GOT3 (cell line): ENCODE measurements at places on chromosomes 5 and 9.

DNA sequence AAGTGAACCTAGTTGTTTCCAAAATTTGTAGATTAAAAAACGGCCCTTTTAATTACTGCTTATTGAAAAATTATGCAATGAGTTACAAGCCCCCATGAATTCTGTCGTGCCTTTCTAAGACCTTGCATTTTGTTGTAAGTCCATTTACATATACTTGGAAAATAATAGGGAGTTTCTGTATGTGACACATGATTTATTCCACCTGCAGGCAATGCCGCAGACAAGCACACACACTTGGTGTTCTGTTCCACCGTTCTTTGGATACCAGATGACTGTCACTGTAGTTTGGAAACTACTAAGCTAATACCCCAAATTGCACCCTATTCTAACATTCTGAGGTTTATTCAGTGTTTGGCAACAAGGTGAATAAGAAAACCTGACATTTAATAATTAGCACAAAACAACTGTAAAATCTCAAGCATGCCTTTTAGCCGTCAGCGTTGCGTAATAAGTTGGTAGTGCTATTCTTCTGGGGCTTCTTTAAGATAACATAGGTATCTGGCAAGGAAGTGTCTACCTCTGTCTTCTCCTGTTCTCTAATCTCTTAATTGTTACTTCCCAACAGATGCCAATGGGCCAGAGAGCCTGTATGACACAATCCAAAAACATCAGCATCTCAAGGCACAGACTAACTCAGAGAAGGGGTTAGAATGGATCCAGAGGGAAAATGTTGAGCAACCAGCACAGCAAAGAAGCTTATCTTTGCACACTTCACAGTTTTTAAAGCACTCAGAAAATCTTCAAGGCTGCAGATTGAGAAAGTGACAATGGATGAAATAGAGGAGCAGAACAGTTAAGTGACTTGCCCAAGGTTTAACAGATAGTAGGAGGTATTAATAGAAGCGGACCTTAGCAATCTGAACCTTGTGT, 48.2 kb upstream of the DPYSL3 start:
- no peak for DNase-seq

DNA sequence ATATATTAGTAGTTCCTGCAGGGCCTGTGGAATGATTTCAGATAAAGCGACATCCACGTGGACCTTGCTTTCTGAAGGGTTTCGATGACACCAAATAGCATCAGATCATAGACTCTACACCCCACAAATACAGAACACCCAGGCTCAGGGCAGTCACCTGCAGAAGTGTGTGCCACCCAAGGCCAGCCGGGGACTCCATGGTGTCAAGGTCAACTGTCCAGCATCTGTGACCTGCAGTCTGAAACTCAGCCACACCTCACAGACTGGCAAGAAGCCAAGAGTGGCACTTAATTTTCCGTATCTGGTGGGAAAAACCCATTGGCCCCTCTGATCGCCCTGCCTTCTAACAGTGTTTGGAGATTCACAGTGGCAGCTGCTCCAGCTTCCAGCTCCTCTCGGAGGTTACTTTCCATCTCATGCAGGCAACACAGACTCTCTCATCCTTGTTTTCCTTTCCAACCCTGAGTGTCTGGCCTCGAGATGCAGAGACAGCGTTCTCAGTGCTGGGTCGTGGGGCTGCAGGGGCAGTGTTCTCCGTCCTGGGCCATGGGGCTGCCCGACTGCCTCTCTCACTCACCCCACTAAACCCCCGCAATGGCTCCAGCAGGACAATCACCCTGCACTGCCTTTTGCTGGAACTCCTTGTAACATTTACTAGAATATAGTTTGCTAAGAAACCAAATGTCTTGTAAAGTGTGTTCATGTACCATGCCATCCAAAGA, 221.9 kb downstream of the IRX2 start:
- DNase-seq: no peak

GRCh38 chr9:124793015-124793541, 16.1 kb downstream of the OLFML2A start:
- DNase-seq: no peak

GRCh38 chr9:37191403-37192089, 71.2 kb downstream of the ZCCHC7 start:
- DNase-seq: no peak

DNA sequence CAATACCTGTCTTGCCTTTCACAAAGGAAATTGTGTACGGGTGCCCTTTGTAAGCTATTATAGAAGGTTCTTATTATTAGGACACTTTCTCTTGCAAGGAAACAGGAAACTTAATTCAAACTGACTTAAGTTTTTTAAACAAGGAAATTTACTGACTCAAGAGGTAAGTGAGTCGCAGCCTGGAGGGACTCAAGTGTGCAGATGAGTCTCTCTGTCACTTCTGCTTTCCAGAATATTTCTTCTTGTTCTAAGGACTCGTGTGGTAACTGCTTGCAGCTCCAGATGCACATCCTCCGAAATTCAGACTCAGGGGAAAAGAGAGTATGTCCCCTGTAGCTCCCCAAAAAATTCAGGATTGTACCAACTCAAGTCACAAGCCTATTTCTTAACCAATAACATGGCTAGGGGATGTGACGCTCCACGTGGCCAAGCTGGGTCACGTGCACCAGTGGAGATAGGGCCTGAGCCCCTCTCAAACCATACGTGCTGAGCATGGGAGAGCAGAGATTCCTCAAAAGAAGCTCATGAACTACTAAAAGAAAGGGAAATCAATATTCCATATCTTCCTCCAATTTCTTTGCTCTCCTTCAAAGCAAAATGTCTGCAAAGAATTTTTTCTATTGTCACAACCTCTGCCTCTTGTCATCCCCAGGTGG, 49.2 kb upstream of the ERCC6L2 start:
- DNase-seq: no peak

DNA sequence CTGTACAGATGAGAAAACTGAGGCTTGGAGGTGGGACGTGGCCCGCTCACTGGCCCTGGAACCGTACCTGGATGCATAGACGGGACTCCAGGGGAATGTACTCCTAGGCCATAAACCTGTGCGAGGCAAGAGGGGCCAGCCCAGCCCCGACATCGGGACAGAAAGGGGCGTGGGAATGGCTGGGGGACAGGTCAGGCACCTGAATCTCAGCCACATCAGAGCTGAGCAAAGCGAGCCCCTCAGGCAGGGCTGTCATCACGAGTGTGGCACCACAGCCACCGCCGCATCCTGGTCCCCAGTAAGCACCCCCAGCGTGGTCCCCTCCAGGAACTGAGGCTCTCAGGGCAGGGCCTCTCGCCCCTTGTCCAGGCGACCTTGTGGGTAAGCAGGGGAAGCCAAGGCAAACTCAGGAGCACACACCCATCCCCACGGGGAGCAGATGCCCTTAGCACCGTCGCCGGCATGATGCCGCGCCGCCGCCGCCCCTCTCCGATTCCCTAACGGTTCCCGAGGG, 16.5 kb downstream of the NACC2 start:
- DNase-seq: no peak

- no peak for DNase-seq
These were observed 11.9 kb downstream of the CCDC180 start for GRCh38 chr9:97319395-97319794.

DNA sequence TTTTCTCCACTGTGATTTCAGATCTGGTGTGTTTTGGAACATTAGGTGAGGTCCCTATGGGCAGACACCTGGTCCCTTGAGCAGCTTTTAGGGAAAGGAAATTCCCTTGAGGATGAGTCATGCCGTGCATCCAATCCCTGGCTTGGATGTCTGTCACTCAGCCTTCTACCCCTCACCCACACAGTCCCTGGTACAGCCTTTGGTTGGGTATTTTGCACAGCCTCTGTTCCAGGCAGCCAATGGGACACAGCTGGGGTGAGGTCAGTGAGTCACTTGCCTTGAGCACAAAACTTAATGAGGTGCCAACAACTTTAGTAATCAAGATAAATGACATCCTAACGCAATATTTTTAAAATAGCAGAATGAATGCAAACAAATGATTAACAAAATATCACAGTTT, 22.7 kb upstream of the SVEP1 start:
- DNase-seq: no peak

GRCh38 chr9:209143-209758, 5.4 kb upstream of the DOCK8 start:
- no peak for DNase-seq

DNA sequence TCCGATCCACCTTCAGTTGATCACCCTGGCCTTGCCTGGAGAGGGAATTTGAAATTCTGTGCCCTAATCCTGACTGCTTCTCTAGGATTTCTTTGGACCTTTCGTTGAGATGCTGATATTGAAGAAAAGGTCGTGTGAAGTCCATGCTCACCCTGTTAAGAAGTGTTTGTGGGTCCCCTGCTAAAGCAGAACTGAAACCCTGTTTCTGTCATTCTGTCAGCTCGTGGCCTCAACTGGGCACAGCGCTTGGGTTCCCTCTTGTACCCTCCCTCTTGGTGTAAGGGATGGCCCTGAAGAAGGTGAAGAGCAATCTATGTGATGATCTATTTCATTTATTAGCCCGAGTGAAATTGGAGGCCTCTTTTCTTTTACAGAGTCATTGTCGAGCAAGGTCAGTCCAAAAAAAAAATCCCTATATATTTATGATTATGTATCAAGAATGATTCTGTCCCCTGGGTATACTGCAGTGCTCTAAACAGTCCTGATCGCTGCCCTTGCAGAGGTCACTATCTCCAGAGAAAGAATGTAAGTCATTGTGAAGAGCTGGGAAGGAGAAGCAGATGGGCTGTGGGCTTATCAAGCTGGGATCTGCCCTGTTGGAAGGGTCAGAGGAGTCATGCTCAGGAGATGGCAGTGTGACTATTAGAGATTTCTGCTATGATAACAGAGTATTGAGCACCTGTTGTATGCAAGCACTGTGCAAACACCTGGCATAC, 56.1 kb downstream of the WWC1 start:
- DNase-seq: no peak

GRCh38 chr9:96408409-96409280, 9.5 kb downstream of the ZNF367 start:
- no peak for DNase-seq

DNA sequence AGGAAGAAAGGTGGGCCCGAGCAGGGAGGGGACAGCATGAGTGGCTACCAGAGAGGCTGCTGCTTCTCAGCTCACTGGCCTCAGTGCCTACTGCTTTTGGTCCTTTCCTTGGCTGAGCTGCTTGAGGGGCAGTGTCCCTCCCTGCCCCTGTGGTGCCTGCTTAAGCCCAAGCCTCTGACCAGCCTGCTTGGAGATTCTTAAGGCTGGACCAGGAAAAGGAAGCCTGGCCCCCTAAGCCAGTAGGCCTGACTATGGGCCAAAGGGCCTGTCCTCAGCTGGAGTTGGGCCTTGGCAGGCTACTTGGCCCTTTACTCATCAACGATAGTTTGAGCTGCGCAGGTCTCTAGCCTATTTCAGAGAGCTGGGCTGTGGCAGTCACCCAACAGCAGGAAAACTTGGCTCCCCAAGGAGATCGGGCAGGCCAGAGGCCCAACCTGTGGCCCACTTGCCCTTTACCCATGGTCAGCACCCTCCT, 24.9 kb downstream of the TCF7 start:
- DNase-seq: no peak

- no peak for DNase-seq
These were observed 10.8 kb downstream of the FIBCD1 start for GRCh38 chr9:130927995-130928900.

DNA sequence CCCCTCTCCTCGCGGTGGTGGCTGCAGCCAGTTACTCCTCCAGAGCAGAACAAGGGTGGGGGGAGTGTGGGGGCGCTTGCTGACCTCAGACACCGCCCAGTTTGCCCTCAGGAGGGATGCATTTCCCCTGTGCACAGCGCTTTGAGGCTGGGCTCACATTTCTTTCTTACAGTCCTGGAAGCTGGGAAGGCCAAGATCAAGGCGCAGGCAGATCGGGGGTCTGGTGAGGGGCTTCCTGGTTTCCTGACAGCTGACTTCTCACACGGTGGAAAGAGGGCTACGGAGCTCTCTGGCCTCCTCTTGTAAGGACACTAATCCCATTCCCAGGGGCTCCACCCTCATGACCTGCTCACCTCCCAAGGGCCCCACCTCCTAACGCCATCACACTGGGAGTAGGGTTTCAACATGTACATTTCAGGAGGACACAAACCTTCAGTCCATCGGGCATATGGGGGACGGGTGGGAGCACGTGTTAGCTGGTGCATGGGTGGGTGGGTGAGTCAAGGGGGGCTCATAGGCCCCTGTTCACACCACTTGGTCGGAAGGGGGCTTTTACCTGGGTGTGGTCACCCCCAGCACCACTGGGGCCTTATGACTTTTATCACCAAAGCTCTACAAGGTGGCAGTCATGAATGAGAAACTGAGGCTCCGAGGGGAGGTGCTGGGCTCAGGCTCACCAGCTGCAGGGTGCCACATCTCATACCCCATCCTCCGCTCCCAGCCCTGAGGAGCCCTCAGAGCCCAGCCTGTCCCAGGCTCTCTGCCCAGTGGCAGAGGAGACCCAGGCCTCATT, 7.7 kb upstream of the SCGB3A1 start:
- no peak for DNase-seq

DNA sequence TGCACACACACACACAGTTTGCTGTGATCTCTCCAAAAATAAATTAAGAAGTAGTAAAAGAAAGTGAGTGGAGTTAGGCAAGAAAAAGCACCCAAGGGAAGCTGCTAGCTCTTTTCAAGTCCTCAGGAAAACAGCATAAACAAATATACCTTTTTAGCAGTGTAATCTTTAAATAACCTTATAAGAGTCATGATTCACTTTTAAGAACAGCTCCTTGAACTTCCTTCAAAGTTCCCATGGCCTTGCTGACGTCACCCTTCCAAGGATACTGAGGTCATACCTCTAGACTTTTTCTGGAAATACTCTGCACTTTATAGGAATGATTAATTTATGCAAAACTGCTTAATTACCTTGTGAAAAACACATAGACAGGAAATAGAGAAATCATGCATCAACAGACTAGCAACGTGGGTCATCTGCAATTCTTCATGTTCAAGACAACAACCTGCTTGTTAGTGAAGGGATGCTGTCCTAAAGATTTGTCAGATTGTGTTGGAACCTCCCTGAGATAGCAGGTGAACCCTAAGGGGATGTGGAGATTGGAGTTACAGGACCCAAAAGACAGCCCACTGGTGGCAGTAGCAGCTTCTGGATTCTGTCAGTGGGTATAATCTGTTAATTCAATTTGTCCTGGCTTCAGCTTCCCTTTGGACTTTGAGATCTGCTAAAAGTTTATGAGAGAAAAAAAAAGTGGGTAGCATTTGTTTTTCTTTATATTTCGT, 229.0 kb downstream of the ELAVL2 start:
- no peak for DNase-seq
